OCI-LY7 (cell line): ENCODE measurements at places on chromosomes 6 and 20.
A peak's percentile ranks its signal among the peaks of the same experiment; 100 is the strongest.

DNA sequence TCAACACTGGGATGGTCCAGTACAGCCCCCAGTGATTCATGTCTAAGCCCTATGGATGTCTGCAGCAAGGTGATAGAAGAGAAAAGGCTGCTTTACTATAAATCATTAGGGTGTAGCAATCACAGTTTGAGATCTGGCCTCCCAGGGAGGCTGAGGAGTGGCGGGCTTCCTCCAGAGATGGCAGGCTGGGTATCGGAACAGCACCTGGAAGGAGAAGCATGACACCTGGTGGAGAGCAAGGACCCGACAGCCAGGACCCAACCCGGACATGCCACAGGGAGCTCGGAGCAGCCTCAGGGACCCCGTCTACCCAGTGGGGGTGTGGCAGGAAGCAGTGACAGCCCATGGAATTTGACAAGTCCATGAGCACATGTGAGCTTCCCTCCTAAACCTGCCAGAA is 114.8 kb upstream of the CD93 start:
- DNase-seq, result no peak

- no peak for DNase-seq
Observed at GRCh38 chr6:167799033-167799821, 27.5 kb upstream of the AFDN start.

GRCh38 chr6:15073344-15073789 is 172.5 kb upstream of the JARID2 start:
- no peak for DNase-seq

- DNase-seq, result no peak
Observed at GRCh38 chr6:6681075-6681849, 92.7 kb downstream of the LY86 start.

DNA sequence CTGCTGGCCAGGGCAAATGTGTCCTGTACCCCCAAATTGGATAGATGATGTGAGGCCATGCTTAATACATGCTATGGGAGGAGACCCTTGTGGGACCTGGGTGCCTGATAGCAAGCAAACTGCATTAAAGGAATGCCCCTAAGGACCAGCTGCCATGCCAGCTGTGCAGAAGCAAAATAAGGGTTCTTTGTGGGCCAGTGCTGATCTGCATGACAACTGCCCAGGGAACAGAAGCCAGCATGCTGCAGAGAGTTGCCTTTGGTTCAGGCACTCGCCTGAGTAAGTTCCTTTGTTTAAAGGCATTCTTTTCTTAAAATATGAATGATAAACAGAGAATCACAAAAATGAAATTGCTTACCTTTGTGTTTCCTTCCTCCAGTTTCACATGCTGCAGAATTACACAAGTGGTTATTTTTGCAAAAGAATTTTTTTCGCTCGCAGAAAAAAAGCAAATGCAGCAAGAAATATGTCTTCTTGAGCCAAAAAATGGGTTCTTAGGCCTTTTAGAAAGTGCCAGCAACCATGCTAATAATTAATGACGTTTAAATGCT is 6.9 kb upstream of the SYNDIG1 start:
- no peak for DNase-seq

DNA sequence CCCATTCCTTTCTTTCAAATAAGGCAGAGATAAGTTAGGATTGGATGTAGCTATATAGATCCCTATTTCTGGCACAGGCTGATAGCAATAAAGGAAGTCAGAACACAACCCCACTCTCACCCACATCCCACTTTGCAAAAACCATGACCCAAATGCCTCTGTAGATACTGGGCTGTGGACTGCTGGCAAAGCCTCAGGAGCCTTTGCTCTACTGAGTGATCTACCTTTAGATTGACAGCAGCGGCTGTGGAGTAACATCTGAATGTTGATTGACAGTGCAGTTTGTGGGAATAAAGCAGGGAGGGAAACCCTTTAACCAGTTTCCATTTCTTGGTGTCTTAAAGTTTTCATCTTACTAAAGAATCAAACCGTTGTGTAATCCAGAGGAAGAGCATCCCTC is 6.7 kb upstream of the TMEM30A start:
- no peak for DNase-seq

- no peak for DNase-seq
Observed at GRCh38 chr20:33480048-33480447, 9.8 kb upstream of the CBFA2T2 start.

DNA sequence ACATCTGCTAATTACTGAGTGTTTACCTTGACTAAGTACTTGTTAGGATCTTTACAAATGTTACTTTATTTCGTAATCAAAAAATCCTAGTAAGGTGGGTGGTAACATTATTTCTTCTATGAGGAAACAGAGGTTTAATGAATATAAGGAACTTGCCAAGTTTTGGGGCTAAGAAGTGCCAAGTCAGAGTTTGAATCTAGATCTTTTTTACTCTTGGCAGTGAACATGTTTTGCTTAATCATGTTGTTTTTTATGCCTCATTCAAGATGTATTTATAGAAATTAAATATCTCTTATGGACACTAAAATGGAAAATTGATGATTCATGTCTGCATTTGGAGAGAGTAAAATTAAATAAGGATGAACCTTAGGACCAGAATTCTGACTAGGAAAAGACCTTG is 393.7 kb downstream of the UTRN start:
- DNase-seq, result no peak

DNA sequence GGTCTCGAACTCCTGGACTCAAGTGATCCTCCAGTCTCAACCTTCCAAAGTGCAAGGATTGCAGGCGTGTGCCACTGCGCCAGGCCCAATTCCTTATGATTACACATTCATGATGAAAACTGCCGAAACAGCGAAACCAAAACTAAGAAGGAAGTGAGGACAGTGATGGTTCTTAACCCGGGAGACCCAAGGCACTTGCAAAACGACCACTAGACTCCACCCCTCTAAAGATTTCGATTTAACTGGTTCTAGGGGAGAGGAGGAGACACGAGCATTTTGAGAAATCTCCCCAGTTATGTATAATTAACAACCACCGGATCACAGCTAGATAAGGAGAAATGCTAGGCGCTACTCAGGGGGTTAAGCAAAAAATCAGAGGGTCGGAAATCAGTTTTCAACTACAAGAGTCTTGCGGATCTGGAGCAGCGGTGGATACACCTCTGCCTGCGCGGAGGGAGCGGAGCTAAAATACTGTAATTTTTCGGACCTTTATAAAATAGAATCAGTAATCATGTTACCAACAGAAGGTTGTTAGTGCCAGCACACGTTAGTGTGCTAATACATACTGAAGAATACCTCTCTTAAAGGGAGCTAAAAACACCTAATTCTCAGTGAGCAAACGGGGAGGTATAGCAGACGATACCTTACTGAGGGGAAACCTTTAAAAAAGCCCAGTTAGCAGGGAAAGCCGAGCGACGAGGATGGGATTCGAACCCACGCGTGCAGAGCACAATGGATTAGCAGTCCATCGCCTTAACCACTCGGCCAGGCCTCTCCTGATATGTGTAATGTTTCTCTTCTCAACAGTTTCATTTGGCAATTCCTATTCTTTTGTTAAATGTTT is 60.0 kb upstream of the BTN3A2 start:
- peak; percentile 76 for DNase-seq
